ENCODE measurements at places on chromosomes 12 and 14. TPM values are rescaled to one million over a fixed set of nuclear protein-coding genes. Genes with fewer than 3 reads are reported as not detected.

CLEC4C gene
- polyA plus RNA-seq, result not detected

AQP2 gene
- polyA plus RNA-seq, result not detected

CLEC2D gene
- polyA plus RNA-seq, result 4.2 TPM

DPY19L2 gene
- 56.5 TPM for polyA plus RNA-seq

- no peak for DNase-seq
These were observed 331.6 kb upstream of the FAR2 start for GRCh38 chr12:28817524-28817923.

- DNase-seq, result no peak
These were observed 17.5 kb downstream of the ZCRB1 start for GRCh38 chr12:42308390-42308789.

DNA sequence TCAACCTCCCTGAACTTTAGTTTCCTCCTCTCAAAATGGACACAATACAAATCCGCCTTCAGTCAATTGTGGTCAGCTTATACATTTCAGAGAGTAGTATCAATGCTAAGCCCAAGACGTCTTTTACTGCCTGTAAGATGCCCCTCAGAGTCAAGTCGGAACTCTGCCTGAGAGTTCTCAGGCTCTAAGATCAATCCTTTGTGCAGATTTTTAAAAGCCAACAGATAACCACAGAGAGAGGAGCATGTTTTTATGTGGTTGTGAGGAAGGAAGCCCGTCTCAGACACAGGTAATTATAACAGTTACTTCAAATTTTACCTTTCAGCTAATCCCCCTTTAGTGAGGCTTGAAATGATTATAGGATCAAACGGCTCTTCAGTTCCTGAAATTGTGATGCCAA, 91.6 kb downstream of the HELB start:
- no peak for DNase-seq

DNA sequence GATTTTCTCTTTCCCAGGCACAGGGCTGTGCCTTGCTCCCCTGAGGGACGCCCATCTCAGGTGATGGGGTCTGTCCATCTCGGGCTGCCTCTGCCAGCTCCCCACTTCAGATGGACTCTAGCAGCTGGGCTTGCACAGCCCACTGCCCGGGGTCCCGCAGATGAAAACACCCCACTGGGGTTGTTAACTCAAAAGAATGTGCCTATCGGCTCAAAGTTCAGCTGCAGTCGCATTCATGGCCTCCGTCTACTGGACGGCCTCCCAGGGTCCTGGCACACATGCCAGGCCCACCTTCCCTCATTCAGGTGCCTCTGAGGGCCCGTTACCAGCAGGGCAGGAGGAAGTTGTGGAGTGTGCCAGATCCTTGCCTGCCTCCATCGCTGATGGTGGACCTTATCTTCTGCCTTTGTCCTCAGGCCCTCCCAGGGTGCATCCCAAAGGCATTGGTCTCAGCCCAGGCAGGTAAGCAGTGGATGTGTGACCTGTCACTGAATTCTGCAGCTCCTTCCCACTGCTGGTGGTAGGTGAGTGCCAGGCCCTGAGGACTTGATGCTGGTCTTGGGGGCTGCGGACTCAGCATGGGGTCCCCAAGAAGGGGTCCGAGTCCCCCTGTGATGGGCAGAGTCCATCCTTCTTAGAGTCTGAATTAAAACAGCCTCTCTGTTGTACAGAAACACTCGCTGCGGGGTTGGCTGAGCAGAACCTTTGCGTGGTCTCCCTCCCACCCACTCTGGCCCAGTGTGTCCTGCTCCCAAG, 324.6 kb upstream of the DIO3 start:
- peak; percentile 8 for DNase-seq

DNA sequence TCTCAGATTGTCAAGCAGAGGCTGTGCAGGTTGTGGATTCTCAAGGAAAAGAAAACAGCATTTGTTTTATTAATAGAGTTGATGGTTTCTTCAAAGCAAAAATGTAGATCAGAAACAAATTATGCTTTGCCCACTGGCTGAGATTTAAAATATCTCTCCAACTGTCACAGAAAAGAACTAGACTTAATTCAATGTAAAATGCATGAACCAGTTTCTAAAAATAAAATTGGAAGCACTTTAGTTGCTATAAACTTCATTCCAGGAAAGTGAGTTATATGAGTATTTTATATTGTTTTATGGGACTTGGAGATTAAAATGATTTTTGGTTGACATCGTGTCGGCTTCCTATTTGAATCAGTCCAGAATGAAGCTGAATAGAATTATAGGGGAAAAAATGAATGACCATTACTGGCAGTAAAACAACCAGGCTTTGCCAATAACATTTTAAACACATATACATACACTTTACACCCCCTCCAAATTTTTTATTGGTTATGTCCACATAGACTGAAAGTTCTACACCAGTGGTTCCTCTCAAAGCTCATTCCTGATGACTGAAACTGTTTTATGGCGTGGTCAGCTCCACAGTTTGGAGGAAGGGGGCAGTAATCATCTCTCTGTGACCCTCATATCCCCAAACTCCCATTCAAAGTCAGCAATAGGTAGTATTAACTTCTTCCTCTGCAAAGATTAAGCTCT, 55.5 kb upstream of the DAAM1 start:
- DNase-seq, result no peak

DNA sequence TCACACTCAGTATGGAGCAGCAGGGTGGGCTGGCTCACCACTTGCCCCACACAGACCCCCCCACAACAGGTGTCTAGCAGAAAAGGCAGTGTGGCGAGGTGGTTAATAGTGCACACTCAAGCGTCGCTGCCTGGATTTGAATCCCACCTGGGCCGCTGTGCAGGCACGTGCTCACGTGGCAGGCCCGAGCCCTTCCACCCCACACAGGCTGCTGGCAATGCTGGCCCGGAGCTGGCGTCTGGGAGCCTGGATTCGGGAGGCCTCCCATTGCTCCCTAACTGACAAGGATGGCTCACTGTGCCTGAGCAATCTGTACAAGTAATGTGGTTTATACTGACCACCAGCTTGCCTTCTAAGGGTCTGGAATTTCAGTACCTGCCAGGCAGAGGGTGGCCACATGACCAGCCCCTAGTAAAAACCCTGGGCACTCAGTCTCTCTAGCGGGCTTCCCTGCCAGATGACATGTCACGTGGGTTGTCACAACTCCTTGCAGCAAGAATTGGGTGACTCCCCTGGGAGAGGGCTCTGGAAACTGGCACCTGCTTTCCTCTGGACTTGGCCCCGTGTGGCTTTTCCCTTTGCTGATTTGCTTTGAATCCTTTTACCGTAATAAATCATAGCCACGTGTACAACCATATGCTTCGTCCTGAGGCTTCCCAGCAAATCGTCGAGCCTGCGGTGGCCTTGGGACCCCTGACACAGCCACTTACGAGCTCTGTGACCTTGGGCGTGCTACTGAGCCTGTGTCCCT, 72.8 kb downstream of the SCARB1 start:
- no peak for DNase-seq

- no peak for DNase-seq
These were observed 71.7 kb downstream of the HMGA2 start for GRCh38 chr12:65895759-65896656.
